ENCODE measurements at places on chromosomes 4 and X. TPM values are rescaled to one million over a fixed set of nuclear protein-coding genes. Genes with fewer than 3 reads are reported as not detected.
A peak's percentile ranks its signal among the peaks of the same experiment; 100 is the strongest.

The UBQLN2 gene
- 17.2 TPM for total RNA-seq

GRCh38 chrX:136496186-136496763 lies 1.1 kb upstream of the HTATSF1 start:
- DNase-seq: no peak

- DNase-seq: no peak
Measured at GRCh38 chr4:52675111-52675510, 16.0 kb upstream of the USP46 start.

The DNAAF6 gene
- total RNA-seq: not detected

DNA sequence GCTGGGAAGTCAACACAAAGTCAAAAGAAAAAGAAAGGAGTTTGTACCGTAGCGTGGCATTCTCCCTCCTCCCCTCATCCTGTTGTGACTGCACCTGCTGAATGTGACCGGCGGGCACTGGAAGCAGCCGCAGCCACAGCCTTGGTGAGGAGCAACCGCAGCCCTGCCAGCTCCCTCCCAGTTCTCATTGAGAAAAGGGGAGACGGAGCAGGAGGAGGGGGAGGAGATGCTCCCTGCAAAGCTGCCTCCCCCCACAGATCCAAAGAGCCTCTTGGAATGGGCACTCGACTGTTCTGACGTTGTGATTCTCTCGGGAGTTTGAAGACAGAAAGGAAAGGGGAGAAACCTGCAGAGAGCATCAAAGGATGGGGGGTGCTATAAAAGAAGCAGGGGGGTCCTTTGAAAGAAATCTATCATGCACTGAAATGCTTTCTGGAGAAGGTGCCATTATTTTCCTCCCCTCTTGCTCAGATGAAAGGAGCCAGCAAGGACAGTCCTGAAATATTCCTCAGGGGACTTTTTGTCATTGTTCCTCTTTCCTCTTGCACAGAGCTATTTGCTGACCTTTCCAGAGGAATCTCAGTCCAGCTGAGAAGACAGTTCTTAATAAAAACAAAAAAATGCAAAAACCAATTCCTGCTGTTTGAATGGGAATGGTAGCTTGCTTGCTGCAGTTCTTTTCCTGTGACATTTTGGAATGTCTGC lies 429.7 kb downstream of the MAPK10 start:
- DNase-seq: peak; percentile 61

- DNase-seq: peak; percentile 55
Measured at GRCh38 chrX:78747489-78747888, at the start of gene LPAR4. LPAR4 (plus strand) TSS chrX:78747720; CDS start chrX:78754870, 7,150 bp downstream.

GRCh38 chrX:67780694-67781109 lies 236.9 kb downstream of the AR start:
- DNase-seq: peak; percentile 93

DNA sequence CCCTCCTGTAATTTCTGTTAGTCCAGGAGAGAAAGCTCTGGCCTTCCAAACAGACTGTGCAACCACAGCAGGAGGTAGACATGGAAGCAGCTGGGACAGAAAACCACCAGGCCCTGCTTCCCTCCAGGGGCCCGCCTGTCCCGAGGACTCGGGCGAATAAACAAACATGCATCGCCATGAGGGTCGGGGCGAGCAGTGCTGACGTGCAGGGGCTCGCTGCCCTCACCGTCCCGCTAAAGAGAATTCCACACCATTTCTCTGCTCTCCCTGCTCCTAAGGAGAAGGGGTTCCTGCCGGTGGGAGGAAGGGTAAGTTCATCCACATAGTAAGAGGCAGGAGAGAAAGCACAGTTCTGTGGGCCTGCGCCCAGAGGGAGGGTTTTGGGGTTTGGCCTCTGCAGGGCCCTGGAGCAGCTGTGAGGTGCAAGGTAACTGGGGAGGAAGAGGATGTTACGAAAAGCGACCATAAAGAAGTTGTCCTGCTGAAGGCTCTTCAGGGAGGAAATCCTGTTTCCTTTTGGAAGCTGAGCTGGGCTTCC lies 54.9 kb downstream of the WFS1 start:
- DNase-seq: no peak

- DNase-seq: no peak
Measured at GRCh38 chrX:10578527-10578926, 41.9 kb downstream of the MID1 start.

DNA sequence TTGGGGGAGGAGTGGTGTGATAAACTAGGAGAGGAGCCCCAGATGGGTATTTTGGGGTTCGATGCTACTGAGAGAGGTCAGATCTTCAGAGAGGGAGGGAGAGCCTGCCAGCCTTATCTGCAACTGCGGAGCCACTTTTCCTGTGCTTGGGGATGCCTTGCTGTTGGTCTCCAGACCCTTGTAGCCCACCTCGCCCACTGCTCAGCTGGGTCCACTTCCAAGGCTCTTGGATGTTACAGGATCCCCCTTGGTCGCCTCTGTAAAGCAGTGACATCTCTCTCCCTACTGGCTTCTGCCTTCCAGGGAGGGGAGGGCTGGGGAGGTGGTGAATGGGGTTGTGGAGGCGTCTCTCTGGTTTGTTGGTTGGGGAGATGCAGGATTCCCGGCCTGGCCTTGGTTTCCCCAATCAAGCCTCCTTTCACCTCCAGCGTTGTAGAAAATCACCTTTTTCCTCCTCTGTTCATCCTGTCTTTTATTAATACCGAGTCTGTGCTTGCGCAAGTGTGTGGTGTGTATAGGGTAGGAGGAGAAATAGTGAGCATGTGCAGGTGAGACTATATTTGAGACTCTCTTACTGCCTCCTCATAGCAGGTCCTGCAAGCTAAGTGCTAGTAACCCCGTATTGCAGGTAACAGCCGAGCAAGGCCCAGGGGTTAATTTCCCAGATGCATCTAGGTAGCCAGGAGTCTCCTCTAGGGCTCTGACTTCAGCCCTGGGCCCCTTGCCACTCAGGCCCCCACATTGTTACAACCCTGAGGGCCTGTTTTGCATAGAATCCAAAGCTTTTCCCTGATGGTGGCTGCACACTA lies 337.4 kb downstream of the ARHGAP10 start:
- DNase-seq: no peak

DNA sequence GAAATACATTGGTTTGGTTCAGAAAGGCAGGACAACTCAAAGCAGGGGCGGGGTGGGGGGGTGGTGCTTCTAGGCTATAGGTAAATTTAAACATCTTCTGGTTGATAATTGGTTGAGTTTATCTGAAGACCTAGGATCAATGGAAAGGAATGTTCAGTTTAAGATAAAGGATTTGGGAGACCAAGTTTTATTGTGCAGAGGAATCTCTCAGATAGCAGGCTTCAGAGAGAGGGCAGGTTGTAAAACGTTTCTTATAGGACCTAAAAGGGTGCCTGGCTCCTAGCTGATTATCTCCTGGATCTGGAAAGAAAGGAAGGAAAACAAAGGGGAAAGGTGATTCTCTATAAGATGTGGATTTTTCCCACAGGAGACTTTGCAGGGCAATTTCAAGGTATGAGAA lies 94.0 kb downstream of the TMEM47 start:
- DNase-seq: no peak

- no peak for DNase-seq
Measured at GRCh38 chr4:27271555-27271954, 410.9 kb downstream of the STIM2 start.

GRCh38 chrX:16172391-16172790 lies 5.1 kb downstream of the MAGEB17 start:
- no peak for DNase-seq
